ENCODE measurements at places on chromosomes 3 and 15. TPM values are rescaled to one million over a fixed set of nuclear protein-coding genes. Genes with fewer than 3 reads are reported as not detected.

TERC gene
- total RNA-seq = 12.4 TPM

SHC4 gene
- 0.36 TPM for total RNA-seq

ARRDC4 gene
- 12.1 TPM for total RNA-seq

DNA sequence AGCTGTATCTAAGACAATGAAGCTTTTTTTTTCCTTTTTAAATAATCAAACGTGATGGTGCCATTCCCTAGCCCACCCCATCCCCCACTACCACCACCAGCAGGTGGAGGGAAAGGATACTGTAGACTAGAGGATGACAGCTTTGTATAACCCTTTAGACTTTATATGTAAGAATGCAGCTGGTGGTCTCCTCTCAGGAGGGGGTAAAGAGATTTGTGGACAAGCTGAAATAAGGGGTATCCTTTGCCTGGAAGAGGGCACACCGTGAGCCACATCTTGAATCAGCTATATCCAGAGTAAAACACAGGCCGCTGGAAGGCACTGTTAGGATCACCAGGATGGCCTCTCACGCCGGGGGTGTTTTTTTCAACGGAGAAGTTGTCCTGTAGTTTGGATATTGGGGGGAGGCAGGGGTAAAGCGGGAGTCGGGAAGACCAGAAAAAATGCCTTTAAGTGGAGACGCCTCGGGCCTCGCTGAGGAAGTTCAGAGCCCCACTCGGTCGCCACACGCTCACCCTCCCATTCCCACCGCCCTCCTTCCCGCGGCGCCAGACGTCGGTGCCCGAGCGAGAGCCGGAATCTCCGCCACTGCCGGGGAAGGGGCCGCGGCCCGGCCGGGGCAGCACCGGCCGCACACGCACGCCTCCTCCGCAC is 986 bp downstream of the KPNA4 start:
- no peak for DNase-seq
- H3K36me3 ChIP-seq = peaks cover 11% of the 10 kb centered on the region
- peak overlapping the region; percentile 92 for H3K4me3 ChIP-seq
- H3K4me1 ChIP-seq = peaks cover 35% of the 10 kb centered on the region
- peak overlapping the region; percentile 98 for H3K27ac ChIP-seq

DNA sequence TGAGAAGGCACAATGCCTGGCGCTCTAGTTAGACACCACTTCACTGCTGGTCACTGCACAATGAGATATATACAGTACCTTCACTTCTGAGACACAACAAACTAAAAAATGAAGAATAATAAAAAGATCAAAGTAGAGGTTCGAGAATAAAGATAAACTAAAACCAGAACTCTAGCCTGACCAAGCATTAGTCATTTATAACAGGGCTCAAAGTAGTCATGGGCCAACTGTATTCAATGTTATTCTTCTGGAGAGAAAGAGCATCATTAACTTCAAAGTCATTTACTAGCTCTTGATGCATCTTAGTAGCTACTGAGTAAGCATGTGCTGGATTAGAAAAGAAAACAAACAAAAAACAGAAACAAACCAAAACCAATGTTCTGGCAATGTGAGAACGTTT is 145.2 kb downstream of the SSR3 start:
- no peaks in the 10 kb centered on the region for H3K36me3 ChIP-seq
- peaks cover 3% of the 10 kb centered on the region for H3K27me3 ChIP-seq
- no peak overlapping the region for H3K27ac ChIP-seq

- H3K4me3 ChIP-seq = no peak overlapping the region
- no peaks in the 10 kb centered on the region for H3K27me3 ChIP-seq
- no peaks in the 10 kb centered on the region for H3K36me3 ChIP-seq
- DNase-seq = no peak
- H3K4me1 ChIP-seq = peaks cover 25% of the 10 kb centered on the region
Observed at GRCh38 chr3:100270215-100270583, 9.4 kb downstream of the TBC1D23 start.

All from progenitor cell of endocrine pancreas (in vitro differentiated cells).